ENCODE measurements at places on chromosomes 7 and 10.

- peak; percentile 26 for DNase-seq
These were observed 5.0 kb upstream of the TNRC18 start for GRCh38 chr7:5428478-5429252.

- no peak for DNase-seq
These were observed 2.9 kb downstream of the CPXM2 start for GRCh38 chr10:123888751-123889150.

DNA sequence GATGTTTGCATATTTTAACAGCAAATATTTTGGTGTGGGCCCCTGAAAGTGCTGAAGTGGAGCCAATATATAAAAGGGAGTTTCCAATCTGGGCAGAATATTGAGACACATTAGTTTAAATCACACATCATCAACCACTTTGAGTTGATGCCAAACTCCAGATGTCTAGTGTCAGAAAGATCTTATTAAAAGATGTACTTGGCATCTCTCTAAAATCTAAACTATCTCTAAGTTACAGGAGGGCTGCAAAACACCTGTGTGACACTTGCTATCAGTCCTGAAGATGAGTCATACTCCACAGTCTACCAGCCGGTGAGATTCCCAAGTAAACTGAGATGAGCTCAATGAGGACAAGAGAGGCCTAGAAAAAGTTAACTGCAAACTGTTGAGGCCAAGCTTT is 11.4 kb downstream of the JAZF1 start:
- DNase-seq = no peak

GRCh38 chr7:130153211-130153908 is 51.8 kb downstream of the TMEM209 start:
- DNase-seq = no peak

DNA sequence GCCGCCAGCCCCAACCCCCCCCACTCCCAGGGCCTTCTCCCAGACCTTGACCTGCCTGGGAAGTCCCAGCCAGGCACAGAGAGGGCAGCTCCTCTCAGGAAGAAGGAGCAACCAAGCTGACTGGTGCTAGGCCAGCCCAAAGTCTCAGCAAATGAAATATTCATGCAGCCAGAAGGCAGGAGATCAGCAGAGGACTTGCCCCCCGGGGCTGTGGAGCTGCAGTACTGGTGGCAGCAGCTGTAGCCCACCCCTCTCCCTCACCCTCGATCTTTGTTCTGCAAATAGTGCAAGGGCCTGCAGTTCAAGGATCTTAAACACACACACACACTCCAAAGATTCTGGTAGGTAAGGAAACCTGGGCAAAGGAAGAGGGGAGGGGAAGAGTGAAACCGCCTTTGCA is 3.5 kb upstream of the SRRM3 start:
- no peak for DNase-seq

GRCh38 chr7:10685040-10685439 is 288.6 kb upstream of the PHF14 start:
- no peak for DNase-seq

GRCh38 chr7:74290553-74290950 is 1.3 kb downstream of the CLIP2 start:
- DNase-seq = no peak

DNA sequence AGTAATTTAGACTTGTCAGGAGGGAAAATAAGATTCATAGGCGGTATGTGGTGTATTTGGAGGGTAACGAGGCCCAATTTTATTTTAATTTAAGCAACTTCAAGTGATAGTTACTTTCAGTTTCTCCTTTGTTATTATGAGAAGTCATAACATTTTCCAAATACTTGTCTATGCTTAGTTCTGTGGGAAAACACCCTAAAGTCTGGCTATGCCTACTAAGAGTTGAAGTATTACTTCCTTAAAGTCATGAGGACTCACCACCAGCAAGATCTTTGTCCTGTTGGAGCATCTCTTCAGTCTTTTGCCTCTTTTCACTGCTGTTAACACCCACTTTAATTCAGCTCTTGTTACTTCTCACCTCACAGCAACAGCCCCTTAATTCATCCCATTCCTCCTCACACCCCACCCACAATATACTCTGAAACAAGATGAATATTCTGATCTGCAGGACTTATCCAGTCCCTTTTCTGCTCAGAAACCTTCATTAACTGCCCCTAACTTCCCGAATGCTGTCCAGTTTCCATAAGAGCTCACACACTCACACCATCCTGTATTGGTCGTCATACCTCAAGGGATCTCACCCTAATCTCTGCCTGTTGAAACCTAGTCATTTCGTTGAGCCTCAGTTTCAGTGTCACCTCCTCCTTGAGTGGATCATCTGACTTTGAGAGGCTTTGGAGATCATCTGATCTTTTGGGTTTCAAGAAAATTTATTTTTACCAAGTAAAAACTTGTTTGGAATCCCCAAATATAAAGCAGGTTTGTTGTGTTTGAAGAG is 61.3 kb downstream of the DNAH11 start:
- DNase-seq = no peak

DNA sequence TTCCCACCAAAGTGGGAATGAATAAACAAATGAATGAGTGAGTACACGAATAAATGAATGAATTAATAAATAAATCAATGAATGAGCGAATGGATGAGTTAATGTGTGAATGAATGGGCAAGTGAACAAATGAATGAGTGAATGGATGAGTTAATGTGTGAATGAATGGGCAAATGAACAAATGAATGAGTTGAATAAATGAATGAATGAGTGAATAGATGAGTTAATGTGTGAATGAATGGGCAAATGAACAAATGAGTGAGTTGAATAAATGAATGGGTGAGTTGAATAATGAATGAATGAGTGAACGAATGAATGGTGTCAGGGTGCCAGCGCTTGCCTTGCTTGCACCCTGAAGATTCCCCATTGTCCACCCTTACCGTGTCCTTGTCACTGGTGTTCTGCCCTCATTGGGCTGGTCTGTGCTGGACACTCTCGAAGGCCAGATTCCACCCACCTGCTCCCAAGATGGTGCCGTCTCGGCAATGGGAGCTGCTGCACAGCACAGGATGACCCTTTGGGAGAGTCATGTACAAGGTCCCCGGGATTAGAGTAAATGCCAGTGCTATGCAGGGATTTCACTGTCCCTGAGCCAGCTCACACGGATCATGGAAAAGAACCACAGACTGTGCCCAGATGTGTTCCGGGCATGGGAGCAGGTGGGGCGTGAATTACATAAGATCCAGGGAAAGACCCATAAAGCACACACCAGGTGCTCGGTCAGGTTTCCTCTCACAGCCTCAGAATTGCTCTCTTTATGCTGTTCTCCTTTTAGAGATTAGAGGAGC is 83.2 kb downstream of the CAMK1D start:
- no peak for DNase-seq

GRCh38 chr7:103613655-103614642 is 167.9 kb upstream of the SLC26A5 start:
- DNase-seq = no peak
